GM23338 (cell line): ENCODE measurements at places on chromosomes 7 and 10.

DNA sequence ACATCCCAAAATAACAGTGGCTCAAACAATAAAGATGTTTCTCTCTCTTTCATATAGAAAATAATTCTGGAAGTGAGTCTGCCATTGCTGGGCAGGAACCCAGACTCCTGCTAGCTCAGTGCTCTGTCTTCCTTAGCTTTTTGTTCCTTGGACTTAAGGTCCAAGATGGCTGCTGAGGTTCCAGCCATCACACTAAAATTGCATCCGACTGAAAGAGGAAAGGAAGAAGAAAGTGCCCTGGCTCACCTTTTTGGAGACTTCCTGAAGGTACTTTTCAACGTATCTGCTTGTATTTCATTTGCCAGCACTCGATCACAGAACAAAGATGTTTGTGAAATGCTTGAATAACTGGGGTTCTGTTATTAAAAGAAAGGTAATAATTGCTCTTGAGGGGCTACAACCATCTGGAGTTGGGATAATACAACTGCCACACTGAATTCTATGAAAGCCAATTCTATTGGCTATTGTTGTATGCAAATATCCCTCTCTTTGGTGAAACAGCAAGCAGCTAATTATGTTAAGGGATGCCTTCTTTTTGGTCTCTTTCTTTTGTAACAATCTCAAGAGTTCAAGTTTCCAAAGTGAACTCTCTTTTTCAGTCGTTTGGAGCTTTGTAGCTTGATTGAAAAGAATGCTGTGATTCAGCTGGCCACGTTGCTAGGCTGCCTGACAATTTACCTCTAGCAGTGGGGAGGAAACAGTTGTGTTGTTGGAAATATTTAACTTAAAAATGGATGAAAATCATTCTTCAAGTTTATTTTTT lies 83.9 kb downstream of the BAMBI start:
- DNase-seq, result peak; percentile 74

- DNase-seq, result no peak
Measured at GRCh38 chr10:126519185-126519584, 130.9 kb upstream of the ADAM12 start.

GRCh38 chr10:14063531-14064285 lies 267.0 kb downstream of the FRMD4A start:
- no peak for DNase-seq

- DNase-seq, result no peak
Measured at GRCh38 chr7:137980308-137980707, 21.6 kb downstream of the CREB3L2 start.
